ENCODE measurements at places on chromosomes 3 and 15.
A peak's percentile ranks its signal among the peaks of the same experiment; 100 is the strongest.

- DNase-seq = no peak
These were observed 54.4 kb downstream of the WWTR1 start for GRCh38 chr3:149603126-149604074.

GRCh38 chr3:8555113-8555661, 53.6 kb downstream of the LMCD1 start:
- no peak for DNase-seq

GRCh38 chr3:109995377-109995776, 658.0 kb upstream of the DPPA4 start:
- no peak for DNase-seq

GRCh38 chr3:111326144-111326995, 215.6 kb upstream of the CD96 start:
- DNase-seq = no peak

GRCh38 chr15:83626171-83626802, 27.6 kb upstream of the ADAMTSL3 start:
- DNase-seq = no peak

DNA sequence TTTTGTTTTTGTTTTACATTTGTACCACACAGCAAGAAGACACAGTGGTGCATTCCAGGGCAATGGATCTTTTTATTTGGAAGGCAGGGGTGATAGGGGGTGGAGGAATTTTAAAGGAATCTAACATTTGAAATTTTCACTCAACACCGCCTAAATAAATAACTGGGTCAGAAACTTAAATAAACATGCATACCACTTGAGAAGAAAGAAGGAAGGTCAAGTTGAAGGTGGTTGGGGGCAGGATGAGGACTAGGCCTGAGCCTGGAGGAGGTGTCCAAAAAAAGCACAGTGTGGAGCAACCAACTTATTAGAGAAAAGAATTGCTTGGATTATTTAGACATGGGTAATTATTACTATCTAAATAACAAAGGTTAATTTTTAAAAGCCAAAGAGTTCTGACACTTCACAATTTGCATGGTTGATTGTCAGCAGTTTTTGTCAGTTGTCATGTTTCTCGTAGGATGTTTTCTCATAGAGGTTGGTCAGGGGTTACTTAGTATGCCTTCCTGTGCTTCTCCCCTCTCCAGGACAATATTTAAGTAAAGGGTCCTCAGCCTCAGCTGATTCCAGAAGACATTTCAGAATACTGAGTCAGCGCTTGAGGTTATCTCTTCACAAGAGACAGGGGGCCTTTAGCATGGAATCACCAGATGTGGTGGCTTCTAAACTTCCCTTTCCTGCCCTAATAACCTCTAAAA, 173.7 kb upstream of the SLC2A2 start:
- DNase-seq = no peak

- DNase-seq = peak; percentile 44
These were observed 30.5 kb downstream of the PCSK6 start for GRCh38 chr15:101458908-101459578.

GRCh38 chr3:171088964-171089754, 62.6 kb upstream of the SLC2A2 start:
- DNase-seq = peak; percentile 21

GRCh38 chr3:157201648-157202278, 41.8 kb upstream of the CCNL1 start:
- peak; percentile 72 for DNase-seq

DNA sequence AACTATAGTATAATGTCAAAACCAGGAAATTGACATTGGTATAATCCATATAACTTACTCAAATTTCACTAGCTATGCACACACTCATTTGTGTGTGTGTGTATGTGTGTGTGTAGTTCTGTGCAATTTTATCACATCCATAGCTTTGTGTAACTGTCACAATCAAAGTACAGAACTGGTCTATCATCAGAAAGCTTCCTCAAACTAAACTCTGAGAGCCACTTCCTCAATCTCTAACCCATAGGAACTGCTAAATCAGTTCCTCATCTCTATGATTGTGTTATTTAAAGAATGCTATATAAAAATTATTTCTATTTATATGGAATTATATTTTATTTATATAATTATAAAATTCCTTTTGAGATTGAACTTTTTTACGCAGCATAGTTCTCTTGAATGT, 18.1 kb downstream of the LNP1 start:
- DNase-seq = peak; percentile 60

DNA sequence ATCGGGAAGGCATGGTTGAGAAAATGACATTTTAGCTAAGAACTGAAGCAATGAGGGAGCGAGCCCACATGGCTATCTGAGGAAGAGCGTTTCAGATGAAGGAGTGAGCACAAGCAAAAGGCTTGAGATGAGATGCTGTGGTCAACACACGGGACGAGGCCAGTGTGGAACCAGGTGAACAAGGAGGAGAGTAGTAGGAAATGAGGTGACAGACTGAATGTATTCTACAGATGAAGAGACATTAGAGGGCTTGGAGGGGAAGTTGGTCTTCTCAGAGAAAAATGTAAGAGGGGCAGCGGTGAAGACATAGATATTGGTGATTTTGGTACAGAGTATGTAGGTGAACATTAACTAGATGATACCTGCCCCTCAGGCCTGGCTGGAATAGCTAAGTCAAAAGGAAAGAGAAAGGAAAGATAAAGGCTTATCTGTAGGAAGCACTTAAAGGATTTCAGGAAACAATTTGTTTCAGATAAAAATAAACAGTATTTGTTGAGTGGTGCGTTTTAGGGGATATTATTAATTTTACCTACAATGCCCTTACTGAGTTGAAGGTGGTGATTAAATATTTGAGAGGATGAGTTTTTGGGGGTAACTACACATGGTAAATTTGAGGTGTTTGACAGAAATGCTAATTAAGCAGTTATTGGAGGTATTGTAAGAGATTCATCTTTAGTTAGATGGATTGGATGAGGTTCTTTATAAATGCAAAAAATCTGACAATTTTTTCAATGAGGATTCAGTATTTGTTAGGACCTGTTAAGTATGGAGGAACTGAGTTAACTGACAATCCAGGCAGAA, 57.0 kb downstream of the SLTM start:
- no peak for DNase-seq

- no peak for DNase-seq
These were observed 46.7 kb downstream of the CASR start for GRCh38 chr3:122230174-122230573.

GRCh38 chr3:30225021-30225420, 381.4 kb upstream of the TGFBR2 start:
- DNase-seq = no peak

- DNase-seq = no peak
These were observed 18.3 kb downstream of the OSTN start for GRCh38 chr3:191217301-191217700.

GRCh38 chr3:128321418-128321817, 145.3 kb downstream of the DNAJB8 start:
- no peak for DNase-seq

GRCh38 chr3:66394019-66394752, 106.6 kb downstream of the LRIG1 start:
- DNase-seq = no peak

DNA sequence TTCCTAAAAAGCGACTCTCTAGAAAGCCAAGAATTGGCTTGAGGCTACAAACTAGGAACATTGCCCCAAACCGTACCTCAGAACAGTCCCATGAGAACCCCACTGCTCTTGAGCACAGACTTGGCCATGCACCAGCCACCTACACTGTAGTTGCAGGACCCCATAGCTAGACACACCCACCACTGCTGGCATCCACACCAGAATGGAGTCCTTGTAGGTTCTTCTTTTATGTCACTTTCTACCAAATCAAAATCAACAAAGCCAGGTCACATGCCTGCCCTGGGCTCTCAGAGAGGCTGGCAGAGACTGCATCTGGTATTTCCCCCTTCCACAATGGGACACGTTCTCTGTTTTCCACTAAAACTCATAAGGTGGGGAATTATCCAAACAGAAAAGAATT, 290.5 kb downstream of the SHOX2 start:
- no peak for DNase-seq

DNA sequence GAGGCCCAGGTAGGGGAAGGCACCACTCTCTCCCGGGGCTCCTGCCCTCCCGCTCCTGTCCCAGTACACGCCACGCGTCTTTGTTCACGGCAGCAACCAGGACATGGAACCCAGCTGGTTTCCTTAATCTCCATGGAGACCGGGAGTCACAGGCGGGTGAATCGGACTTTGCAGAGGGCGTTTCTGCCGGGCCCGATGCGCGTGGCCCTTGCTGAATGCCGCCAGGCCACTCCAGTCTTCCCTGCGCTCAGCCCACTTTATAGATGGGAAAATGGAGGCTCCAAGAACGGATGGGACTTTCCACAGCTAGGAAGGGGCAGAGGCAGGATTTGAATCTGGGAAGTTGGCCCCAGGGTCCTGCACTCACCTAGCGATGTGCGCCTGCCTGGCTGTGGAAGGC, 7.4 kb downstream of the PLXND1 start:
- no peak for DNase-seq

- DNase-seq = peak; percentile 71
These were observed 227.2 kb downstream of the RSRC1 start for GRCh38 chr3:158337110-158337509.

GRCh38 chr3:110296885-110297284, 774.7 kb upstream of the NECTIN3 start:
- no peak for DNase-seq

- DNase-seq = no peak
These were observed 317.5 kb upstream of the SGO1 start for GRCh38 chr3:20503394-20504082.

DNA sequence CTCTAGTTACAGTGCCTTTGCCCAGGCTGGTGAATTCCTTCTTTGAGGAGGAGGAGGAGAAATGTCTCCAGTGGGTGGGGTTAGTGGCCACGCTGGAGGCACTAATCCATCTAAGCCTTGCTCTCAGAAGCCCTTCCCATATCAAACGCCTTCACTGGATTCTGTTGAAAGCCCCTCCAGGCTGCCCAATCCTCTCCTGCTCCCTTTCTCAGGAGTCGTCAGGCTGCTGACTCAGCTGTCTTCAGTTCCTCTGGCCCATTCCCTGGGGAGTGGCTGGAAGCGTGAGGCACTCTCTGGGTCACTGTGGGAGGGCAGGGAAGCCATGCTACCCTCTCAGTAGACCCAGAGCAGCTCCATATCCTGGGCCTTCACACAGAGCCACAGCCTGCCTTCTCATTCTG, 2.7 kb downstream of the AP2M1 start:
- DNase-seq = peak; percentile 23

DNA sequence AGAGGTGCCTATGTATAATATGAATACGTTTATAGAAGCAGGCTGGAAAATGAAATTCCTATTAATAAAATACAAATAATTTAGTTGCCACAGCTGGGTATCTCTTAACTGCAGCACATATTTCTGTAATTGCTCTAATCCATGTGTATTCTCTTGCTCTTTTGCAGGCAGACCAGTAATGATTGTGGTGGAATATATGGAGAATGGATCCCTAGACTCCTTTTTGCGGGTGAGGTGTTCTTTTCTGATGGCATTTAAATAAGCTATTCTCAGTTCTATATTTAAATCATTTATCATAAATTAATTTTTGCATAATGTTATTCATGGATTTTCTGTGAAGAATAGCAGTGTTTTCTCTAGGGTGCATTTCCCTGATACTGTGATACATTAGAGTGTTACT, 153.9 kb upstream of the ARL6 start:
- DNase-seq = no peak

GRCh38 chr3:40780291-40780924, 255.6 kb downstream of the ZNF621 start:
- DNase-seq = no peak

DNA sequence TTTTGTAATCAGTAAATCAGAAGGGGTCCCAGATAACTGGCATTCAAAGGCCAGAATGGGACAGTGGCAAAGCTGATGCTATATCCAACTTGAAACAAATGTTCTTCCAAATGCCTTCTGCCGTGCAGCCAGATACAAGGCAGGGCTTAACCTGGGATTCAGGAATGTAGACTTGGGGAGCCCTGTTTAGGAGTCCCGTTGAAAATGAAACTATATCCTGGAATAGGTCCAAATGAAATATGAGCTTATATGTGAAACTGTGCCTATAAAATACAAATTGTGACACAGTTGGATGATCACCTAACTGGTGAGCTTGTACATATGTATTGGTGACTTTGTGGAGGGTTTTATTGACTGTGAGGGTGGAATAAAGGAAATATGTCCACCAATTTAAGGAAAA, 28.7 kb downstream of the FRMD4B start:
- DNase-seq = no peak

DNA sequence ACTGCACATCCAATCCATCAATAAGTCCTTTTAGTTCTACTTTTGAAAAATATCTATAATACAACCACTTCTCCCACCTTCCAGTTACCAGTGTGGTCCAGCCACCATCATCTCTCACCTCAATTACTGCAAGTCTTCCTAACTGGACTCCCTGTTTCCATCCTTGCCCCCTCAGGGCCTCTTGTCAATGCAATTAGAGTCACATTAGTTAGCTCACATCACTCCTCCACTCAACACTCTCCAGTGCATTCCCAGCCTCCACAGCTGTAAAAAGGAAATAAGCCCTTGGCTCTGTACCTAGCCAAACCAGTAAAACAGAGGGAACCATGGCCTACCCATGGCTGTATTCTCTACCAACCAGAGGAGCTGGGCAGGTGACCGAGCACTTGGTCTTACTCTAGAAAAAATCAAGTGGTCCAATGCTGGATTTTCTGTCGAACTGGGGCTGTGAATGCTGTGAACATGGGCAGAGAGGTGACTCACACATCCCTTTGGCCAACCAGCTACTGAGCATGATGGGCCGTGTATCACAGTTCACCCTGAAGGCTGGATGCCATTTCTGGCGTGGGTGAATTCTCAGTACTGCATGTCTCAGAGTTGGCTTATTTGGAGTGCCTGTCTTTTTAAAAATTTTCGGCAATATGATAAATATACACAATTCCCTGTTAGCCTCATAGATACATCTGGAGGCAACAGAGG, 62.5 kb upstream of the C15orf61 start:
- no peak for DNase-seq

DNA sequence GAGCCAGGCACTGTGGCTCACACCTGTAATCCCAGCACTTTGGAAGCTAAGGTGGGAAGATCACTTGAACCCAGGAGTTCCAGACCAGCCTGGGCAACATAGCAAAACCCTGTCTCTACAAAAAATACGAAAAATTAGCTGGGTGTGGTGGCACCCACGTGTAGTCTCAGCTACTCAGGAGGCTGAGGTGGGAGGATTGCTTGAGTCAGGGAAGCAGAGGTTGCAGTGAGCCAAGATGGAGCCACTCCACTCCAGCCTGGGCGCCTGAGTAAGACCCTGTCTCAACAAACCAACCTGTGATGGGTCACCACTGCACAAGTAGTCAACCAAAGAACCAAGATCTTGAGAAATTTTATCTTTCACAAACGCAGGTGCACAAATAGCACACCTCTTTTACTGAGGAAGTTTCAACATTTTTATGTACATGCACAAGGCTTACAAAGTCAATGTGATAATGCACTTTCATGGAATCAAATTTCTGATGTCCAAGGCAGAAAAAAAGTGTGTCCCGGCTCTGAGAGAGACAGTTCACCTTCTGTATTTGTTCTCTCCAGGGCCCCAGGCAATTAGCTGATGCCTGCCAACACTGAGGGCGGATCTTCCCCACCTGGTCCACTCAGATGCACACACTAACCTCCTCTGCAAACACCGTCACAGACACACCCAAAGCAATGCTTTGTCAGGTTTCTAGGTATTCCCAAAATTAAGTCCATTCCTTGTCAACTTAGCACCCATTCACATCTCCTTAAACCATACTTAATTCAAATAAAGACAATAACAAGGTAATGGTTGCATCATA, 12.4 kb downstream of the ACAA1 start:
- DNase-seq = no peak

- DNase-seq = no peak
These were observed 76.6 kb downstream of the RBPMS2 start for GRCh38 chr15:64698823-64699222.

- DNase-seq = no peak
These were observed 36.0 kb upstream of the NR1I2 start for GRCh38 chr3:119745942-119746341.

GRCh38 chr15:38868326-38869114, 303.9 kb upstream of the RASGRP1 start:
- peak; percentile 12 for DNase-seq
